ENCODE measurements at places on chromosomes 3 and 15.
A peak's percentile ranks its signal among the peaks of the same experiment; 100 is the strongest.

DNA sequence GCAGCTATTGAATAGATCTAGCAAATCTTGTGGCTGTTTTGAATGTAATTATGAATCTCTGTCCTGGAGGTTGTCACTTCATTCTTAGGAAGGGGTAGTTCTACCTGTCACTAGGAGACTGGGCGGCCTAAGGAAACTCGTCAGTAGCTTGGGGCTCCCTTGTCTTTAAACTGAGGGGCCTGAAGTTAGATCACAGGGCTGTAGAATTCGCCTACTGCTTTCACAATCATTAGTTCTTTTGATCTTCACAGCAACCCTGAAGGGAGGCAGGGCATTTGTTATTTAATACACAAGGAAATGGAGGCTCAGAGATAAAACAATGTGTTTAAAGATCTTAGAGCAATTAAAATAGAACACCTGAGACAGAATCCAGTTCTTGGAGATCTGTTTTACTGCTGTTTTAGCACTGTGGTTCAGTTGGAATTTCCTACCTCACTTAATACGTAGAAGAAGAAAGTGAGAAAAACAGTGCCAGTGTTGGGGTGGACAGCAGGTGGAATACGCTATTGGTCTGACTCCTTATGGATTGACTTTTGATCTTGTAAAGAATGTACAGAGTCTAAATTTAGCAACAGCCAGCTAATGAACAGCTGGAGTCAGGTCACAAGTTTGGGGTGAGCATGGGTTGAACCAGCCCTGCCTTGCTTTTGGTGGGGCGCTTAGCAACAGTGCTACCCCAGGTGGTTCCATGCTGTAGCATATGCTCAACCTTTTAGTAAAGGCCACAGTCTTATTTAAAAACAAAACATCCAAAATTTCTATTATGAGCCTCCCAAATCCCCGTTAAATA, 71.4 kb upstream of the BHLHE40 start:
- DNase-seq: peak; percentile 28

GRCh38 chr15:89150287-89150686, 62.0 kb downstream of the ABHD2 start:
- DNase-seq: no peak

GRCh38 chr3:184788751-184789150, 23.2 kb upstream of the VPS8 start:
- no peak for DNase-seq

DNA sequence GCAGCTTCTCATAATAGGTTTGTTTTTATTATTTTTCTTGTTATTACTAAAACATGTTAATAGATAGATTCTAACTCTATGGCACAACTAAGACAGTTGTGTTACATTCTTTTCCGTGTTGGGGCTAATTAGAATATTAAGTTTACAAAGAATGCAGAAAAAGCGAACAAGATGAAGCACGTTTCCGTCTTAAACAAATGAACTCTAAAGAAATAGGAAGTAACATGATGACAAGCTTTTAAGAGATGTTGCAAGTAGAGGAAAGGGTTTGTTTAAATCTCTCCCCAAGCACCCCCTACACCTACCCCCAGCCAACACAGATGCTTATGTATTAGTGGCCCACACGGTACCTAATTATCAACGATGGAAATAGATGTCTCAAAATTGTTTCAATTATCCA, 207.1 kb downstream of the TP63 start:
- no peak for DNase-seq

GRCh38 chr3:134082582-134082981, 52.9 kb upstream of the SLCO2A1 start:
- no peak for DNase-seq

- no peak for DNase-seq
These were observed 112.3 kb downstream of the WDR76 start for GRCh38 chr15:43939070-43939469.

GRCh38 chr3:126133606-126134005, 46.8 kb downstream of the ALDH1L1 start:
- DNase-seq: no peak

DNA sequence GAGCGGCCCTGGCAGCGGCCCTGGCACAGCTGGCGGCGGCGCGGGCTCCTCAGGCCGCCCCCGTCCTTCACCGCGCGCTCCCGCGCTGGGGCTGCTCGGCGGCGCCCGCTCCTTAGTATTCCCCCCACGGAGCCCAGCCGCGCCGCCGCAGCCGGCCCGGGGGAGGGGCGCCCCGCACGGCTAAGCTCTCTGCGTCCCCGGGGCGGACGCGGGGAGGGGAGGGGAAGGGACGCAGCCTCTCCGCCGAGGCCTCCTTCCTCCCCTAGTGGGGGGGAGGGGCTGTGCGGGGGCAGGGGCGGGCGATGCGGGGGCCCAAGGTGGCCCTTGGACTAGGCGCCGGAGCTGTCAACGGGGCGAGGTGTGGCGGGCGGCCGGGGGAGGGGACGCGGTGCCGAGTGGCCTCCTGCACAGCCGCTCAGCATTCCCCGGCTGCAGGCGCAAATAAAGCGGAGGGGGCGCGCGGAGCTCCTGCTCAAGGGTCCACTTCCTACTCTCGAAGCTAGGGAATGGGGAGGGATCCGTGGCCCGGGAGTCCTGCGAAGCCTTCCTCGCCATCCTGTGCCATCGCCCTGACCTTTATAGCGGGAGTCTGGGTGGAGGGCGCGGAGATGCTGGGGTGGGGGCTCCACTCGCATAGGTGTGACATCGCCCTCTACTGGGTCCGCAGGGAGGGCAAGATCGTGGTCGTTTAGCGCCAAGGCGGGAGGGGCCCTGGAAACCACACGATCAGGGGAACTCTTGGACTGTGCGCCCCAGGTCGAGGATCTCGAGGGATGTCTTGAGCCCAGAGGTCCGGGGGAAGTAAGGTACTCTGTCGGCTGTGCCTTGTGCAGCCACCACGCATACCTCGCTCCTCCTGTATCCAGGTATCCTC, 22.2 kb downstream of the EPHB3 start:
- no peak for DNase-seq

DNA sequence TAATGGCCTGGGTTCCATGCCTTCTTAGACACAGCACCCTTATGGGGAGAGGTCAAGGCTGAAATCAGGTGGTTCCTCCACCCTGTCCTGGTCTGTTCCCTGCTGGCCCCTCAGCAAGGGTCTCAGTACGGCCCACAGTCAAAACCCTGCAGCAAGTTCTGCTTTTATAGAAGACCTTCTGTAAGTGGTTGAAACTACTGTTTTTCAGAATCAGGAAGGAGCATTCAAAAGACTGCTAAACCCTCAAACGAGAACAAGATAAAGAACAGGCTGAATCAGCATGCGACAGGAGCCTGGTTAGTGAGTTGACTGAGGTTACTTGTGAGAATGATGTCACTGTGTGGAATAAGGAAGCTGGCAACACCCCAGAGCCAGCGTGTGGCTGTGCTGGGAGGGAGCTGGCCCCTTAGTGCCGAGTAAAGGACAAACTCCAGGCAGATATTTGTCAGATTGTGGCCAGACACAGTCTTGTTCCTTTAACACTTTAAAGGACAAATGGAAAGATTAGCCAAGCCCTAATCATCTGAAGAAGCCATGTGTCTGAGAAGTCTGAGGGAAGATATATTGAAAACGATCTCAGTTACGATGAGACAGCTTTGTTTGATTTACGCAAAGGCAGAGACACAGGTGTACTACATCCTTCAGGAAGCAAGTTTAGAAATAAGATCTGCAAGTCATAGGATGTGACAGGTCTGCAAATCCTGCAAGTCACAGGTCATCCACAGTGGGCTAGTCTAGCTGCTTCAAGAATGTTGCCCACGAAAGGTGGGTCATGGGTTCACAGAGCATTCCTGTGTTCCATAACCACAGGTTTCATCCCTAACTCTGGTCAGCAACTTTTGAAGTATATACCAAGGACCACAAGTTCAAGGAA, 54.0 kb downstream of the B3GNT5 start:
- no peak for DNase-seq

DNA sequence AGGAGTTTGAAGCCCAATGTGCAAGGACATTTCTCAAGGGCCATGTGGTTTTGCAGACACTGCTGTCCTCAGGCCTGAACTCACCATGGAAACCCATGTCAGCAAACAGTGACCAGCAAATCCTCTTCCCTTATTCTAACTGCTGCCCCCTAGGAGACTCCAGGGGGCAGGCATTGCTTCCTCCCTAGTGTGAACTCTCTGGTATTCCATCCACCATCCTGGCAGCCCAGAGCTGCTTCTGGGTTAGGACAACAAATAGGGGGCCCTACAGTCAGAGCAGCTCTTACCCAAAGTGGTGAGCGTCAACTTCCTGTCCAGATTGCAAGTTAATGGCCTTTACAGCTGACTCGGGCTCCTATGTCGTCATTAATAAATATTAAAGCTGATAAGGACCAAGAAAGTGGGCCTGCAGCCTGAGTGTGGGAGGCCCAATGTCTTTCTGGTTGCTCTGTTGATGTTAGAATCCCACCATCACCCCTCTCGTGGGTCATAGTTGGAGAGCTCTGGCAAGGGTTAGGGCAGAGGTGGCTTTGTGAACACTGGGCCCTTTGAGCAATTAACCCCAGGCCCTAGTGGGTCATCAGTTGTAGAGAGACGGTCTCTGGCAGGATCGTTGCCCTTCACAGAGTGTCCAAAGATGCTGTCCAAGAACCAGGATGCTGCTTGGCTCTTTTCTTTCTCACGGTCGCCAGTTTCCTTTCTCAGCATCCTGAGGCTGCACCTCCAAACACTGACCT, 41.5 kb downstream of the TGM4 start:
- DNase-seq: no peak

- DNase-seq: no peak
These were observed 365.2 kb downstream of the MFSD1 start for GRCh38 chr3:159166899-159167586.

DNA sequence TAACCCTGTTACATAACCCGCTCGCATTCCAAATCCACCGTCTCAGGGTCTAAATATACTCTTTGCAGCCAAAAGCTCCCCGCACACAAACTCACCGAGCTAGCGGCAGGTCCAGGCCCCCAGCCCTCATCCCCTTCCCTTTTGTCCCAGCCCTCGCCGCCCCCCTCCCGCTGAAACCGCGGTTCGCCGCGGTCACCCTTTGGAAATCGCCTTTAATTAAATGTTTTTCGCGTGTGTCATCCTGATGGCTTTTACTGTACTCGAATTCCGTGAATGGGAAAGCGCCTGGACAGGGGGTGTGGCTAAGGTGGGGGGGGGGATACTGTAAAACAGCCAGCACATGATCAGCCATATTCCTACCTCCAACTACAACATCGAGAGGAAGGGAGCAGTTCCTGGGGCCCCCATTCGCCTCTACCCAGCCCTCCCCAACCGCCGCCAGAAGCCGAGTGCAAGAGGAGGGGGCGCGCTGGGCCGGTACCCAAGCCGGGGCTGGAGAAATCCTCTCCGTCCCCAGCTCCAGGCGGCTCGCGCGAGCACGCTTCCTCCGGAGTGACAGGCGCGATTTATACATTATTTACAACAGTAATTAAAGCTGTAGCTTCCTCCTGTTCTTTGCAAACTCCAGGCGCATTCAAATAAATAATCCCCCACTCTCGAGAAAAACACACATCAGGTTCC, 1.7 kb downstream of the RORA start:
- DNase-seq: no peak

DNA sequence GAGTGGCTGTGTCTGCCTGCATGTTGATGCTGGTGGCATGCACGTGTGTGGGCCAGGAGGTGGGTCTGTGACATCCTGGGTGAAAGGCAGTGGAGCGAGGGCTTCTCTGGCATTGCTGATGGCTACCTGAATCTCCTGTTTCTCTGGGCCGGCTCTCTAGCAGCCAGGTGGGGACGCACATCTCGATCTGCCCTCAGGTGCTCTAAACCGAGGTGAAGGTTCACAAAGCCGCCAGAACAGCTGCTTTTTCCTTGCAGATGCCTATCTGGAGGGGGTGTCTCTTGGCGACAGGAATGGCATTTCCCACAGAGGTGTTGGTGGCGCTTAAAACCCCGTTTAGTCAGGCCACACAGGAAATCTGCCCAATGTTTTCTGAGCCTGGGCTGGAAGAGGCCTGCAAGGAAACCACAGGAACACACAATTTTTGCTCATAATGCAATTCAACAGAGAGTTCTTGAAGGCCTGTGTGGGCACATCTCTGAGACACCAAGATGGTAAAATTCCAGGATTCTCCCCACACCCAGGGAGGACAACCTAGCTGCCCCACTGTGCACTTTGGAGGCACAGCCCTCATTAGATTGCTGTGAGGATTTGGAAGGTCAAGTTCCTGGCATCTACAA, 11.9 kb downstream of the TMEM158 start:
- DNase-seq: no peak

DNA sequence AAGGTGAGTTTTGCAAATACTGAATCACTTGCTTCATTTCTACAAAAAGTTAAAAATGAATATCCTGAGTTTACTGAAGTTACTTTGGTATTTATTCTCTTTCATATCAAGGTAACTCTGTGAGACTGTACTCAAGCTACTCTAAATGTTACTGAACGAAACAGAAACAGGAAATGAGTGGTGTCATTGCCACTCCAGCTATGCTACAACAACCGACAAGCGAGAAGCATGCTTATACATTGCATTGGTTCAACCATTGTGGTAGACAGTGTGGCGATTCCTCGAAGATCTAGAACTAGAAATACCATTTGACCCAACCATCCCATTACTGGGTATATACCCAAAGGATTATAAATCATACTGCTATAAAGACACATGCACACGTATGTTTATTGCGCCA, 313.2 kb upstream of the THBS1 start:
- DNase-seq: no peak

DNA sequence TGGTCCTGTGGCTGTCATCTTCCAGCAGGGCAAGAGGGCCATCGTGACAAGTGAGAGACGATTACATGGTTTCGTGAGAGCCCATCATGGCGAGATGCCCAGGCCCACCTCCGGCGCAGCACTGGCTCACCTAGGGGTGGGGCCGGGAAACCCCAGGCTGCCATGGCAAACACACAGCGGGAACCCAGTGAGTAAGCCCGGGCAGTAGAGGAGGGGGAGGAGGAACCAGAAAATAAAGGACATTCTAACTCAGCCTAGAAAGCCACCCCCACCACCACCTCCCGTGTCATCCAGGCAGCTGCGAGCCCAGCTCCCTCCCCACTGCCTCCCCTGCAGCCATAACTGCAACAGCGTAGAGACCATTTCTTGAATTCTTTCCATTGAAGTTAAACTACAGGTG, 52.3 kb downstream of the PCSK6 start:
- DNase-seq: no peak

DNA sequence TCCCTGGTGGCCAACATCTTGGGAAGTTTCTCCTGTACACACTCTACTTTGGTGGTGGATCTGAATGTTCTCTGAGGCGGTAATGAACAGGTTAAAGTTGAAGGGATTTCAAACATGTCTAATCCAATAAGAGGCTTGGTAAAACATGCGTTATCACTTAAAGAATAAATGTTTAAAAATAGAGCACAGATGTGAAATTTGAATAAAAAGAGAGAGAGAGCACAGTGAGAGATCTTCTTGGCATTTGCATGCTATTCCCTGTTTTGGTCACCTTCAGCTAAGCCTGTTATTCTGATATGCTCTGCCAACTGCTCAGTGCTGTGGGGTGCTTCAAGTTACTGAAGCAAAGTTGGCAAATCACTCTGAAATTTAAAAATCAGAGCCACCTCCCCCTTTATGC, 237.7 kb upstream of the WNT5A start:
- no peak for DNase-seq

GRCh38 chr15:41933771-41934170, 38.6 kb downstream of the EHD4 start:
- DNase-seq: peak; percentile 56

- no peak for DNase-seq
These were observed 93.1 kb downstream of the STAG1 start for GRCh38 chr3:136658946-136659682.

GRCh38 chr15:90553248-90553745, 23.6 kb downstream of the CRTC3 start:
- no peak for DNase-seq

- no peak for DNase-seq
These were observed 16.8 kb downstream of the EPHA6 start for GRCh38 chr3:96831175-96831574.

All from CD4-positive, alpha-beta T cell (primary cell).